Islet precursor cell (in vitro differentiated cells): ENCODE measurements at places on chromosomes 16 and 17.
A peak's percentile ranks its signal among the peaks of the same experiment; 100 is the strongest.

DNA sequence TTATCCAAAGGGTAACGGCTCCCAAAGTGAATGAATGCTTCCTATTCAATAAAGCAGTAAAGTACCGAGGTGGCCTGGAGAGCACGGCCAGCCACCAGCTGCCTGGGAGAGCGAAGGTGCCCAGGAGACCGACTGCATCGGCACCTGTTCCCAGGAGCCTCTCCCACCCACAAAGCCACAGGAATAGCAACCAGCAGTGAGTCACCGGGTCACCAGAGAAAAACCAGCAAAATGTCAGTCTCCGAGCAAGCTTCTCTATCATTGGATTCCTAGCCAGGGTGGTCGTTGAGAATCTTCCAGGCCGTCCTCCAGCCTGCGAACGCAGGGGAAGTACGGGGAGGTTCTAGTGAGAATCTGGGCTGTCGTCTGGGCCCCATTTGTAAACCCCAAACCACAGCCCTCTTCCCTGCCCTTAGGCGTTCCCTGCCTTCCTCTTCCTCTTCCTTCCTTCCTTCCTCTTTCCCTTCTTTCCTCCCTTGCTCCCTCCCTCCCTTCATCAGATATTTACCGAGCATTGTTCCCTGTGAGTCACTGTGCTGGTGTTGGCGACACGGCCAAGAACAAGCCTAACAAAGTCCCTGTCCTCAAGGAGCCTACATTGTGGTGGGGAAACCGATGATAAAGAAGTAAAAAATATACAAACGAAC is 114.6 kb downstream of the SLC39A11 start:
- peak; percentile 91 for DNase-seq

DNA sequence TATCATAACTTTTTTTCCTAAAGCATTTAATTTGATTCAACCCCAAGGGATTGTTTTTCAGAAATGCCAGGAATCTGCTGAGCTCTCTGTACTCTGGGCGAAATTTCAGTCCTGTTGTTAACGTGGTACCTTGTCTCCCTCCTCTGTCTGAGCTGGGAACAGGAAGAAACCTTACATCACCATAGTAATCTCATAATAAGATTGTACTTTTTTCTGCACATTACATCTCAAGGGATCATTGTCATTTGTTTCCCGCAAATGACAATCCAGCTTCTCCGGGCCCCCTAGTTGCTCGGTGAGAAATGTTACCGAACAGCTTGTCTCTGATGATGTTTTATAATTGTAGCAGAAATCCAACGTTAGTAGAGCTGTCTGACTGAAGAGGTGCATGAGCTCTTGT is 152.7 kb upstream of the ERCC4 start:
- no peak for DNase-seq

DNA sequence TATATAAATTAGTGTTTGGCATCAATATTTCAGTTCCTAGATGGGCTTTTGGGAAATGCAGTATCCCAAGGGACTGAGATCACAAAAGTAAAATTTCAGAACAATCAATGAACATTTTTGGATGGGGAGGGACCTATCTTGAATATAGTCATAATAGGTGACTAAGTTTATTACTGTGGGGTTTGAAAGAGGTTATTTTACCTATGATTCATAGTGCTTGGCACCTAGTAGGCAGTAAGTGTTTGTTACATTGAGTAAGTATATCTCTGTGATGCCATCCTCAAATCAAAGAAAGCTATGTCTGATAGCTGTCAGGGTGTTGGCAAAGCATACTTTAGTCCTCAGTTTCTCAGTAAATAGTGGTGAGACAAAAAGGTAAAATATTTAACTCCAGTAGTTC is 36.9 kb downstream of the ZNF207 start:
- no peak for DNase-seq

DNA sequence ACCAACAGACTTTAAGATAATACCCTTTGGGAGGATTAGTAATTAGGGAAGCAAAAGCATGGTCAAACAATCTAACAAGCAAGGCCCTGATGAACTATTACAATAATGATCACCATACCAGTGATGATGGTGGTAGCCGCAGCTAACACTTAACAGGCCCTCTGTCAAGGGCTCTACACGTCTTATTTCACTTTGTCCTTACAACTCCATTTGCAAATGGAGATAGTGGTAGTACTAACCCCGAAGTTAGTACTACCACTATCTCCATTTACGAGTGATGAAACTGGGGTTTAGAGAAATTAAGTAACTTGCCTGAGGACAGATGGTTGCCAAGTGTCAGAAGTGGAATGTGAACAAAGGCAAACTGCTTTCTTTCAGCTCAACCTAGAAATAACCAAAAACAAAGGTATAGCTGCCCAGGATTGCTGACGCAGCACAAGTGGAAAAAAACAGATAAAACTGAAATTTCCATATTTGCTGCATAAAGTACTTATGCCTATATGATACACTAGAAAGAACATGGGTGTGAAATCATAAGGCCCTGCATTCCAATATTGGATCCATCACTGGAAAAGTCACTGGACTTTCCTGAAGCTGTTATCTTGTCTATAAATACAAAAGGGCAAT is 24.6 kb downstream of the CEP112 start:
- no peak for DNase-seq

- no peak for DNase-seq
Observed at GRCh38 chr17:32835291-32835761, 41.6 kb downstream of the MYO1D start.

GRCh38 chr16:21235199-21235585 is 1.7 kb downstream of the ANKS4B start:
- DNase-seq = no peak

DNA sequence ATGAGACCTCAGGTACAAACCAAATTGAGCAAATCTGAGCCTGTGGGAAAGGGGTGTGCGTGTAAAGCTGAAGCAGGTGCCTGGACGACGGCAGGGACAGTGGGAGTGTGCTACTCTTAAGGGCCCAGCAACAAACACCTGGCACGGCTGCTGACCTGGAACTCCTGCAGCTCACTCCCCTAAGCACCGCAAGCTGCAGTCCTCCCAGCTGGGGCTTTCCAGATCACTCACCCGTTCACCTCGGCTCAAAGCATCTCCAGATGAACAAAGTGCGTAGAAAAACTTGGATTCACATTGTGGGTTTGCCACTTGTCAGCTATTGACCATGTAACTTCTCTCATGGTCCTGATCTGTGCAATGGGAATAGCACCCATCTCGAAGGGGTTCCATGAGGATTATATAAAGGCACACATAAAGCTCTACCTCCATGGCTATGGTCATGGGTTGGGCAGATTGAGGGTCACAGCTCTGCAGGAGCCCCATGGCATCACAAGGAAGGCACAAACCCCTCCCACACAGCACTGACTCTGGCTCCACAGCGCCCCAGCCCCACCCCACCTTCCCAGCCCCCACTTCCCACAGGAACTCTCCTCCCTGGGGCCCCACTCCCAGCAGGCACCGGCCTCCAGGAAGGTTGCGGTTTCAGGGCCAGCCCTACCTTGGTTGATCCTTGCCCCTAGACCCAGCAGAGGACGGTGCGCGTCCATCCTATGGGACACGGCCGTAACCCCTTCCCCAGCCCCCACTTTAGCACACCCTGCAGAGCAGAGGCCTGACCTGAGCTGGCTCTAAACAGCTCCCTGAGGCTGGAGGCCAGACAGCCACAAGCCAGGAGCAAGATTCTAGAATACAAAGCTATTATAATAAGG is 21.9 kb downstream of the ST3GAL2 start:
- no peak for DNase-seq

- DNase-seq = no peak
Observed at GRCh38 chr16:49717689-49718088, 138.2 kb downstream of the ZNF423 start.

GRCh38 chr16:11127610-11128195 is 128.3 kb downstream of the SOCS1 start:
- no peak for DNase-seq

- peak; percentile 89 for DNase-seq
Observed at GRCh38 chr17:81566461-81567126, 14.4 kb upstream of the FAAP100 start.

DNA sequence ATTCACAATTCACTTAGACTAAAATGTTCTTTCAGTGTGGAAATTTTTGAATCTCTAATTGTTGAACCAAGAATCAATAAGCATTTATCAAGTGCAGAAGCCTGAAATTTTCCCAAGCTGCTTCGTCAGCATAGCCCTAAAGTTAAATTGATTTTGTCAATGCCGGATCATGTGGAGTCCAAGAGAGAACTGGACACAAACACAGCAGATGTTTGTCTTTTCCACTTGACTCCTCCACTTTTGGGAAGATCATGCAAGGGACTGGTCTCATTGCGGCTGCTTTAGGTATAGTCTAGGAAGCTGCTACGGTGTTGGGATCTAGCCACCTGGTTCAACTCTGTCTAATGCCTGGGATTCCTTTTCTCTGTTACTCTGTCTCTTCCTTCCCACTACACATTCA is 95.7 kb downstream of the CYB561 start:
- DNase-seq = no peak
